ENCODE measurements at places on chromosomes 16 and 17. TPM values are rescaled to one million over a fixed set of nuclear protein-coding genes. Genes with fewer than 3 reads are reported as not detected.

The DRG2 gene
- 52.0 TPM for total RNA-seq

The ATAD5 gene
- total RNA-seq, result 4.3 TPM

The ADAT1 gene
- 31.8 TPM for total RNA-seq

The KIF19 gene
- 0.01 TPM for total RNA-seq

The KLHL10 gene
- total RNA-seq, result not detected

The CDH11 gene
- total RNA-seq, result 0.63 TPM

The COL1A1 gene
- total RNA-seq, result 8.3 TPM

The KRT38 gene
- total RNA-seq, result not detected

The FOXC2 gene
- 2.2 TPM for total RNA-seq

The FOXL1 gene
- total RNA-seq, result 1.0 TPM

The TNFRSF13B gene
- not detected for total RNA-seq

The PRSS22 gene
- 2.3 TPM for total RNA-seq

The AIPL1 gene
- total RNA-seq, result not detected

The NOXO1 gene
- total RNA-seq, result 0.27 TPM

The UBALD2 gene
- total RNA-seq, result 81.5 TPM

The ABCA6 gene
- total RNA-seq, result not detected

The XAF1 gene
- not detected for total RNA-seq

The CMTM2 gene
- total RNA-seq, result not detected

Measured in A549 treated with CpdA at 1 μM for 4 hours (cell line).